ENCODE measurements at places on chromosomes 7 and 10. TPM values are rescaled to one million over a fixed set of nuclear protein-coding genes. Genes with fewer than 3 reads are reported as not detected.
A peak's percentile ranks its signal among the peaks of the same experiment; 100 is the strongest.

LIPF gene
- total RNA-seq, result not detected

GRCh38 chr7:45650404-45651394, 76.5 kb downstream of the ADCY1 start:
- no peaks in the 10 kb centered on the region for H3K36me3 ChIP-seq
- H3K4me1 ChIP-seq, result peaks cover 7% of the 10 kb centered on the region
- H3K27ac ChIP-seq, result no peak overlapping the region
- H3K27me3 ChIP-seq, result no peaks in the 10 kb centered on the region
- no peak for DNase-seq

ABCA13 gene
- total RNA-seq, result 2.2 TPM

DNA sequence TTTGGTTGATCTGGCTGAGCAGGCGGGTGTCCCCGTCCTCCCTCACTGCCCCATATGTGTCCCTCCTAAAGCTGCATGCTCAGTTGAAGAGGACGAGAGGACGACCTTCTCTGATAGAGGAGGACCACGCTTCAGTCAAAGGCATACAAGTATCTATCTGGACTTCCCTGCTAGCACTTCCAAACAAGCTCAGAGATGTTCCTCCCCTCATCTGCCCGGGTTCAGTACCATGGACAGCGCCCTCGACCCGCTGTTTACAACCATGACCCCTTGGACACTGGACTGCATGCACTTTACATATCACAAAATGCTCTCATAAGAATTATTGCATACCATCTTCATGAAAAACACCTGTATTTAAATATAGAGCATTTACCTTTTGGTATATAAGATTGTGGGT, 26.9 kb upstream of the TRIM56 start:
- H3K27me3 ChIP-seq, result peaks cover 54% of the 10 kb centered on the region
- peak; percentile 51 for DNase-seq
- no peaks in the 10 kb centered on the region for H3K4me1 ChIP-seq
- no peak overlapping the region for H3K27ac ChIP-seq
- no peak overlapping the region for H3K4me3 ChIP-seq

PARD3 gene
- total RNA-seq, result 34.1 TPM

DNA sequence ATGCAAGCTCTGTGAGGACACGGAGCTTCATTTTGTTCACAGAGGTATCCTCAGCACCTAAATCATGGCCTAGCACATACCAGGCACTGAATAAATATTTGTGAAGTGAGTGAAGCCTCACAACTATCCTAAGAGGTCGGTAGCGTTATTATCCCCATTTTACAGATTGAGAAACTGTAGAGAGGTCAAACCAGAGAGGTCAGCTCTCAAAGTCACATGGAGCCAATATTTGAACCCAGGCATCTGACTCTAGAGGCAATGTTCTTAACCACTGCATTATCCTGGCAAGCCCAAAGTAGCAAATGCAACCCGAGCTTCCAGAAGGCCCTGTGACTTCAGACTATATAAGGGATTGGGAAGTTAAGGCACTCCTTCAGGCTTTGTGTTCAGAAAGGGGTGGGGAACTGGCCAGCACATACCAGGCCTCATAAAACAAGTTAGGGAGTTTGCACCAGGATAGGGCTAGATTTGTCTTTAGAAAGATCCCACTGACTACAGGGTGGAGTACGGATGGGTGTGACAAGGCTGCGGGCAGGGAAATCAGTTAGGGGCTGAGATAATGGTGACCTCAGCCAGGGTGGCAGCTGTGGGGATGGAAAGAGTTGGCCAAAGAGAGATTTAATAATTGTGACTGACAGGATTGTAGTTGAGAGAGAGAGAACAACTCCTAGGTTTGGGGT, 101.4 kb downstream of the TBXAS1 start:
- H3K36me3 ChIP-seq, result no peaks in the 10 kb centered on the region
- H3K4me3 ChIP-seq, result no peak overlapping the region
- H3K27me3 ChIP-seq, result no peaks in the 10 kb centered on the region
- H3K4me1 ChIP-seq, result no peaks in the 10 kb centered on the region
- no peak for DNase-seq

PRKAR2B gene
- total RNA-seq, result 10.3 TPM

- H3K36me3 ChIP-seq, result no peaks in the 10 kb centered on the region
- peaks cover 19% of the 10 kb centered on the region for H3K27me3 ChIP-seq
- no peaks in the 10 kb centered on the region for H3K4me1 ChIP-seq
- no peak overlapping the region for H3K27ac ChIP-seq
These were observed 188.3 kb upstream of the NFE2L3 start for GRCh38 chr7:25963733-25964132.

Measured in lower lobe of right lung (tissue), 2 donors.